ENCODE measurements at places on chromosomes 13 and 19. TPM values are rescaled to one million over a fixed set of nuclear protein-coding genes. Genes with fewer than 3 reads are reported as not detected.
A peak's percentile ranks its signal among the peaks of the same experiment; 100 is the strongest.

DNA sequence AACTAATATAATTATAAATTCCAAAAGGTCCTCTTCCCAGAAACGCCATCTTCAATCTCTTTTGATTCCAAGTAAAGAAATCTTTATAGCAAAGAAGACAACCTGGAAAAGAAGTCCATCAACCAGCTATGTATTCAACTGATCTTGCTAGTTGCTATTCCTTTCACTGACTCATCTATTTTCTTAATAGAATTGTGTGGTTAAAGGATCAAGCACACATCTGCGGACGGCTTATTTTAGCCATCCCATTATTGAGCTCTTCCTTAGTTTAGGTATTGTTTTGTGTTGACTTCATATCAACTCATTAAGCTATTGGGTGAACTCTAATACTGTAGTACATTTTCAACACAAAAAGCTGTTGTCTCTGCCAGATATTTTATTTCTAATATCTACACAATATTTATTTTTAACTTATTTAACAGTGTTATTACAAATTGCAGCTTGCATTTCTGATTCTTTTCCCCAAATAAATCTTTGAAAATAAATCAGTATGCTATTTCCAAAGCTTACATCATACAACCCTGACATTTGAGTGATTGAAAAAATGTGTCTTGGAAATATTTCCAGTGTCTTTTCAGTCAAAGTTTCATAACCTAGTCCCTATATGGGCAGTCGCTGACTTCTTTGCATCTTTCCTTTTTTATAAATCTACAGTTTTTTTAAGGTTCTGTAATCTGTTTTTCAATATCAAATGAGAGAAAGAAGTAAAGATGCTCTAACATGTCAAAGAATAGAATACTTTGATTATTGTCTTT is 158.8 kb upstream of the SPRY2 start:
- DNase-seq, result no peak

DNA sequence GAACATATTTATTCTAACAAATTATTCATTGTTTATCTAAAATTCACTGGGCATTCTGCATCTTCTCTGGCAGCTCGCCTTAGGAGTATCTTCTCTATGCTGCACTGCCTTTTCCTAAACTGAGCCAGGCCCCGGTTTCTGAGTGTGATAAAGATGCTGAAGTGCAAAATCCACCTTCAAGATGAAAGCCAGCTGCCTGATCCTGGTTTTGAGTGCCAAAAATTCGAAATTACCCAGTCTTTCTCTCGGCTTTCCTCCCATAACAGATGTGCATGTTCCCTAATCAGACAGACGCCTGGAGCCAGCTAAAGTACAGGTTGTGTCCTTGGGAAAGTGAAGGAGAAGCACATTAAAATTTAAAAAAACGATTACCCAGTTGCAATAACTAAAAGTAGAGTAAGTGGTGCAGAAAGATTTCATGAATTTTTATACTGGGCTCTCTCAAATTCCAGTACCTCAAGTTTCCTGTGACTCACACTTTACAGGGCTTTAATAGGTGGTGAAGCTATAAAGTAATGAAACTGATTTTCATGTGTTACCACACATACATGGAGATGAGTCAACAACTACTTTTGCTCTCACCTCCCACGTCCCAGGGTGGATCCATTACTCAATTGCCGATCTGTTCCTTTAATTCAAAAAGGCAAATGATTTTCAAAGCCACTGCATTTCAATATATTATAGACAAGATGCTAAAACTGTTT is 65.0 kb upstream of the GTF2F2 start:
- peak; percentile 79 for DNase-seq

GRCh38 chr13:44508562-44509077 is 67.5 kb downstream of the TSC22D1 start:
- DNase-seq, result no peak

DNA sequence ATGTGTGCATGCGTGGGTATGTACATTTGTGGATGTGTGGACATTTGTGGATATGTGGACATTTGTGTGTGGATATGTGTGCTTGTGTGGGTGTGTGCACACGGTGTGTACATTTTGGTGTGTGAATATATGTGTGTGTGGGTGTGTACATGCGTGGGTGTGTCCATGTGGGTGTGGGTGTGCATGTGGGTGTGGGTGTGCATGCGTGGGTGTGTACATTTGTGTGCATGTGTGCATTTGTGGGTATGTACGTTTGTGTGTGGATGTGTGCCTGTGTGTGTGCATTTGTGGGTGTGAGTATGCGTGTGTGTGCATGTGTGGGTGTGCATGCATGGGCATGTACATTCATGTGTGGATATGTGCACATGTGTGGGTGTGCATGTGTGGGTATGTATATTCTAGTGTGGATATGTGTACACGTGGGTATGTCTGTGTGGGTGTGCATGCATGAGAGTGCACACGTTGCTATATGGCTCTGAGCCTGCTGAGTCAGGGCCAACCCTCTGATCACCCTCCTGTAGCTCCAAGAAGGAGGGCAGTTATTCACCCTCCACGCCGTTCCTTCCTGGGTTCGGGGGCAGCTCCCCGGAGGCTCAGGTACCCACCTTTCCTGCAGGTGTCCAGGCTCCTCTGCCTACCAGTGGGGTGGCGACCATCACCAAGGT is 20.3 kb downstream of the COMP start:
- no peak for DNase-seq

DNA sequence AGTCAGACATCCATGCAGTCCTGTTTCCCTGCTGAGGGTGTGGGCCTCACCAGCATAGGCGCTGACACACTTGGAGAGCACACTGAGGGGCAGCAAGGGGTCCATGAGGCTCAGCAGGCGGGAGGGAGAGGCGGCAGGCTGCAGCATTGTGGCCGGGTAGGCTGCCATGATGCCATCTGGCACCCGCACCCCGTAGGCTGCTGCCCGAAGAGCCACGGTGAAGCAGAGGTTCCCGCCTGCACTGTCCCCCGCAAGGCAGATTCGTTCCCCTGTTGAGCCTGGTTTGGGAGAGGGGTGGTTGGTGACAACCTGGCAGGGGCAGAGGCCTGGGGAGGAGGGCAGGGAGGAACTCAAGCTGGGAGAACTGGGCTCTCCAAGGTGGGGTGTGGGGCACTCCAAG is 16.0 kb upstream of the CNFN start:
- DNase-seq, result no peak

GRCh38 chr19:5956728-5957127 is 21.2 kb downstream of the RANBP3 start:
- no peak for DNase-seq

GRCh38 chr13:90954605-90955195 is 392.8 kb upstream of the MIR17HG start:
- no peak for DNase-seq

C19orf73 gene
- 2.7 TPM for total RNA-seq

UBL3 gene
- total RNA-seq, result 8.8 TPM

ACP7 gene
- total RNA-seq, result 0.22 TPM

ELAVL3 gene
- total RNA-seq, result not detected

SIPA1L3 gene
- total RNA-seq, result 54.0 TPM
